ENCODE measurements at places on chromosomes 3 and 15.
A peak's percentile ranks its signal among the peaks of the same experiment; 100 is the strongest.

GRCh38 chr3:187735383-187735782 is 9.9 kb downstream of the BCL6 start:
- DNase-seq: no peak

- DNase-seq: no peak
Measured at GRCh38 chr3:13317596-13318320, 102.4 kb downstream of the NUP210 start.

DNA sequence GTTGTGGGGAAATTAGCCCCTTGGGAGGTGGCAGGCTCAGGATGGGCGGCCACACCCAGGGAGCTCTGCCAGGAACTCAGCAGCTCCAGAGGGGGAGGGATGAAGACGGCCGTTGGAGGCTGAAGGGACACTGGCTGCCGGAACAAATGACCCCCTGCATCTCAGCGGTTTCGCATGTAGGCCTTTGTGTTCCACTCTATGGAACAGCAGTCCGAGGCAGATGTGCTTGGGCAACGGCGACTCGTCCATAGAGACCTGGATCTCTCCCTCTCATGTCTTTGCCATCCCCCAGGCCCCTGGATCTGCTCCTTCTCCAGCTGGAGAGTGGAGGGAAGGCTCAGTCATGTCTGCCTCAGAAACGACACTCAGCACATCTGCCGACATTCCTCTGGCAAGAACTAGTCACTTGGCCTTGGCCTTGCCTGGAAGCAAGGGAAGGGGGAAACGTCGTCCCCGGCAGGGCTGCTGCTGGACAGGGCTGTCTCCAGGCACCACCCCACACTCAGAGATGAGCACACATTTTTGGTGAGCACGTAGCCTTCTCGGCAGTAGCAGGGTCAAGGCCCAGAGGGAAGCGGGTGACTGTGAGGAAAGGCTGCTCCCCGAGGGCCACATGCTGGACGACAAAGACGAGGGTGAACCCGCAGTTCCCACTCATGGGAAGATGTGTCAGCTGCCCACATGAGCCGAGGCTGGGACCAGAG is 83.8 kb downstream of the ASB7 start:
- peak; percentile 82 for DNase-seq

- no peak for DNase-seq
Measured at GRCh38 chr15:40550341-40551037, 14.4 kb downstream of the CCDC32 start.
